Esophagus squamous epithelium (tissue), 5 donors: ENCODE measurements at places on chromosomes 12 and 14. TPM values are rescaled to one million over a fixed set of nuclear protein-coding genes. Genes with fewer than 3 reads are reported as not detected.

DNA sequence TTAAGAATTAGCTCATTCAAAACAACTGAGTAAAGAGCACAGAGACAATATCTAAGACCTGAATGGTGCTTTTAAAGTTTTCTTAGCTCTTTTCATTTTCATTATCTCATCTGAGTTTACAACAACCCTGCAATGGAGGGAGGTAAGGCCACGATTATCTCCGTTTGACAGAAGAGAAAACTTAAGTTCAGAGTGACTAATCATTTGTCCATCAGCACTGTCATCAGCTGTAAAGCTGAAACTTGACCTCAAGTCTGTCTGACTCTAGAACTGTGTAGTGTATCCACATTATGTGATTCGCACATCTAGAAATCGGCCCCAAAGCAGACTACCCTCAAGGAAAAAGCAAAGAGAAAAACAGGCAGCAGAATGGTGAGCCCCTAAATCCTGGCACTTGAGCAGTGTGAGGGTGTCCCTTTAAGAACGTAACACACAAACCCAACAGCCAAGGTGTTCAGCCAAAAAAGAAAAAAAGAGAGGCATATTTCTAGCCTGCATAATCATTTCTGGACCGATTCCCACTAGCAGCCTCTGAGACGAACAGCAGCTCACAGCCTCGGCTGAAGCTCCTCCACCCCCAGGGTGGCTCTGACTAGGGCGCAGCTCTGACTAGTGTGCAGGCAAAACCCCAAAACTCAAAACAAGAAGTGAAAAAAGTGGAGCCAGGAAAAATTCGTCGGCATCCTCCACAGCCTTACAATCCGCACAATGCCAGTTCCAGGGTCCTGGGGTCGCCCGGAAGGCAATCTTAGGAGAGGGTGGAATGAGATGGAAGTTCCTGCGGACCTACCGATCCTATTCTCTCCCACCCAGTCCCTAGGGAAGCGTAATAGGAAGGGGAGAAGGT, 1.6 kb downstream of the STXBP6 start:
- peak overlapping the region; percentile 78 for H3K27ac ChIP-seq
- no peak for DNase-seq
- H3K4me1 ChIP-seq, result peaks cover 5% of the 10 kb centered on the region
- peak overlapping the region; percentile 61 for H3K4me3 ChIP-seq

- H3K4me3 ChIP-seq, result no peak overlapping the region
- H3K27me3 ChIP-seq, result peaks cover 34% of the 10 kb centered on the region
Measured at GRCh38 chr14:69580009-69580577, 5.4 kb upstream of the CCDC177 start.

DNA sequence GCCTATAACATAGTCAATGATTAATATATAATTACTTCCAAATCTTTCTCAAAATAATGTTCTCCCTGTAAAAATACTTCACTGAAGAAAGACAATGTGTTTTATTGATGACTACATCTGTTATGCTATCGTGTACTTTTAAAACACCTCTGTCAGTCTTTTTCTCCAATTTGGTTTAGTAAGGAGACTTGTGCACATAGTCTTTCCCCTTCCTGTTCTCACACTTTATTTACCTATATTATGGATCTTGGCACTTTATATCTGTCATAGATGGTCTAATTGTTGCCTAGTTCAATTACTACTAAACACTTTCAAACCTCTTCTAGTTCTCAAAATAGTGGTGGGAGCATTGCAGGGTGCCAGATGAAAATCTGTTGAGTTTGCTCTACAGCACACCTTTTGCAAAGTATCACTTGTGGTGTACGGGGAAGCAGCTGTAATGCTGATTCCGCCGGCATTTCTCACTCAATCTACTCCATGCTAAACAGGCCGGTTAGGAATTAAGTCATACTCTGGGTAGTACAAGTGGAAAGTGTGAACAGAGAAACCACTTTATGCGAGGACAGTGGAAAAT, 1.1 kb upstream of the INSM2 start:
- H3K4me3 ChIP-seq, result peak overlapping the region; percentile 77
- no peaks in the 10 kb centered on the region for H3K36me3 ChIP-seq
- no peak overlapping the region for H3K27ac ChIP-seq
- H3K27me3 ChIP-seq, result peaks cover 29% of the 10 kb centered on the region

GRCh38 chr14:62301911-62302310, 539.7 kb downstream of the SNAPC1 start:
- no peaks in the 10 kb centered on the region for H3K36me3 ChIP-seq
- H3K27ac ChIP-seq, result no peak overlapping the region
- no peak overlapping the region for H3K4me3 ChIP-seq
- peaks cover 7% of the 10 kb centered on the region for H3K4me1 ChIP-seq
- no peak for DNase-seq
- no peaks in the 10 kb centered on the region for H3K27me3 ChIP-seq

SLC2A14 gene
- total RNA-seq, result not detected

GRCh38 chr14:84482256-84483071, 1047.5 kb upstream of the FLRT2 start:
- DNase-seq, result no peak
- no peaks in the 10 kb centered on the region for H3K4me1 ChIP-seq
- H3K27ac ChIP-seq, result no peak overlapping the region
- no peak overlapping the region for H3K4me3 ChIP-seq
- H3K36me3 ChIP-seq, result no peaks in the 10 kb centered on the region

GRCh38 chr14:63727231-63727735, 582 bp downstream of the SGPP1 start:
- no peaks in the 10 kb centered on the region for H3K27me3 ChIP-seq
- peaks cover 21% of the 10 kb centered on the region for H3K4me1 ChIP-seq
- H3K27ac ChIP-seq, result peak overlapping the region; percentile 88
- H3K4me3 ChIP-seq, result peak overlapping the region; percentile 95
- no peaks in the 10 kb centered on the region for H3K36me3 ChIP-seq
